ENCODE measurements at places on chromosomes 11 and 22.

DNA sequence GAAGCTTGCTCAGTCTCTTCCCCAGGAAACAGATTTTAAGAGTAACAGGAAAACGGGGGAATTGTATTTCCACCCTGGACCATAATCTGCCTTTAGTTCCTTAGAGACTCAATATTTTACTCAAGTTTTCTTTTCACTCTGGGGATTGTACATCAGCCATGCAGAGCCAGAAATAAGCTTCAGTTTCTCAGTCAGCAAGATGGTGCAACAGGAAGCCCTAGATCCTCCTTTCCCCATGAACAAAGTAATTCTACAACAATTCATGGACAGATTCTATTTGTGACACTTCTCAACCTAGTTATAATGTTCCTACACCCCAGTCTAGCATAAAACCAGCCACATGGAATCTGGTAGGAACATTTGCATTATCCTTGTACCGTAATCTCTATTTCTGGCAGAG lies 24.7 kb downstream of the OR8B2 start:
- no peak for DNase-seq

DNA sequence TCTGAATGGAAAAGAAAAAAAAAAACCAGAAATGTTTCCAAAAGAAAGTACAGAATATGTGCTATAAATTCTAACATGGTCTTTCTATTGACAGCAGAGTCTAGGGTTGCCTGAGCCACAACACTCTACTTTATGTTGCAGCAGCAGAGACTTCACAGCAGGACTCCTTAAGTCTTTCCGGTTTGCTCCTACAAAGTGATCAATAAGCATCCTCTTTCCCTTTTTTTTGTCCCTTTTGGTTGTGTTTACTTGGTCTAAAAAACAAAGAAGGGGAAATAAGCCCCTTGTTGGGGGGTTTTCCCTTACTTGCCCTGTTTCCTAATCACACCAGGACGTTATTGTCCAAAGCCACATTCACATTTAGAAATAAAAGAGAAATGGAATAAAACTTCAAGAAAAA lies 163.1 kb upstream of the MPPED2 start:
- DNase-seq = peak; percentile 35

DNA sequence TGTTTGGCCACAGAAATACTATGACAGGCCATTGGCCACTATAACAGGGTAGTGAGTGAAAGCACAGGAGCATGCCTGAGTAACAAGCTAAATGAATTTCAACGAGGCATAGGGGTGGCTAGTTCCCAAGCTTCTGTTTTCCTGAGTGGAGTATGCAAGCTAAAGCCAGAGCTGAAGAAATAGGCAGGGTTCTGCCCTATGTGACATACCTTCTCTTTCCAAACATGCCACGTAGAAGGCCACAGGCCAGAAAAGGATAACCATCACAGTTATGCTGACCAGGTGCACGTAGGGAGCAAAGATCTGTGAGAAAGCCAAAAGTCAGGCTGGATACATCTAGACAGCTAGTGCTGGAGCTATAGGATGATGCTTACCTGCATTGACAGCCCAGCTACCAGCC lies 30.6 kb downstream of the GDPD4 start:
- DNase-seq = no peak

- DNase-seq = no peak
Observed at GRCh38 chr22:40823426-40823825, 4.3 kb upstream of the SLC25A17 start.

- DNase-seq = no peak
Observed at GRCh38 chr11:47552056-47552565, 821 bp downstream of the CELF1 start.

- DNase-seq = no peak
Observed at GRCh38 chr11:117843666-117844484, 19.3 kb upstream of the FXYD2 start.

DNA sequence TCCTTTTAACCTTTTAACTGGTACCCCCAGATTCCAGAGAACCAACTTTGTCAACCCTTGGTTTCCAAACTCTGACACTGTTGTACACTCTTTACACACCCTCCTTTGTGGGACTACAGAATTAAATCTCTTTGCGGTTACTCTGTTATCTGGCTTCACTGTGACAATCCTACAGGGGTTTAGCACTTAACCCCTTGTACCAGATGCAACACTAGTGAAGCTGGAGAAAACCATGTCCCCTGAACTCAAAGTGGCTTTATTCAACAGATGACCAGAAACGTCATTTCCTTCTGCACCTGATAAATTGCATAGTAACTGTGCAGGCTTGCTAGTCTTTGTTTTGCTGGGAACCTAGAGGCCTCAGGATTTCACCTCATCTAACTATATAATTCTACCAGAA lies 5.6 kb upstream of the GAB2 start:
- DNase-seq = no peak

DNA sequence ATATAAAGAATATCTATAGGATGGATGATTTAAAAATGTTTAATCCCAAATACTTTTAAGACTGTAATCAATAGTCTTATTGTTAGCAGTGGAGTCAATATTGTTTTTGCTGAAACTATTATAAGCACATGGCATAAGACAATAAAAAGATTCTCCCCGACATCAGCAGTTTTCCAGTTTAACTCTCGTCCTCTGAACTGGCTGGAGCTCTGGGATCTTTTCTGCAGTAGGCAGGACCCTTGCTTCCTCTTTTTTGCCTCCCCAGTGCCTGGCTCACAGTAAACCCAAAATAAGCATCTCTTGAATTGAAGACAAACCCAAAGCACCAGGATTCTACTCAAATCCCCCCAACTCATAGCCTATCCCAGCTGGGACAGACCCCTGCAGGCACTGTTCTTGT lies 32.9 kb downstream of the KCNJ1 start:
- DNase-seq = no peak

GRCh38 chr11:12287374-12288211 lies 89.8 kb upstream of the PARVA start:
- DNase-seq = peak; percentile 25

DNA sequence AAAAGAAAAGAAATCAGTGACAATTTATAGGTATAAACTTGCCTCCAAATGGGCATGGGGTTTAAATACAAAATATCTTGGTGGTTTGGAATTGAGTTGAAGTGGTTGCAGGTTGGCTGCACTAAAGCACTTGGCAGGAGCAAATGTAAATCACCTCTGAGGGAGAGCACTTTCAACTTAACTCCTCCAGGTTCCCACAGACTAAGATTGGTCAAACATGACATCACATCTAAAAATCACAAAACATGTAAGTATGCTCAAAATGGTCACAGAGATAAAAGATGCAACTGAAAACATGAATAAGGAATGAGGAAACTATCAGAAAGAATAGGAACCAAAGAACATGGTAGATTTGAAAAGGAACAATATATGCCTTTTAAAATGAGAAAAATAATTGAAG lies 12.3 kb upstream of the SHANK3 start:
- DNase-seq = no peak

GRCh38 chr11:84549217-84549616 lies 1077.9 kb downstream of the DLG2 start:
- DNase-seq = no peak

DNA sequence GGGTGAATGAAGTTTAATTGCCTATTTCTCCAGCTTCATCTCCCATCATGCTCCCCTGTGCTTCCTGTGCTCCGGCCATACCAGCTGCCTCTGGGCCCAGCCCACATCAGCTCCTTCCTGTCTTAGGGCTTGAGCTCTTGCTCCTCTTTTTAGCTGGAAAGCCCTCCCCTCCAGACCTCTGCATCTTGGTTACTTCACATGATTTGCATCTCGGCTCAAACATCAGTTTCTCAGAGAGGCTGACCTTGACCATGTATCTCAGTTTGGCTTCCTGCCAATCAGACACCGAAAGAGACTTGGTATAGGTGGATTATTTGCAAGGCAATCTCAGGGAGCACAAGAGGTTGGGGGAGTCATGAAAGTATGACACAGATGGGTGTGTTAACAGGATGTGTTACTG lies 73.2 kb upstream of the TIMP3 start:
- no peak for DNase-seq
